ENCODE measurements at places on chromosomes 11 and 22. TPM values are rescaled to one million over a fixed set of nuclear protein-coding genes. Genes with fewer than 3 reads are reported as not detected.

Gene MCHR1
- total RNA-seq: 0.13 TPM

Gene C11orf52
- total RNA-seq: 0.13 TPM

- no peak for DNase-seq
These were observed 61.7 kb downstream of the DGCR2 start for GRCh38 chr22:19060356-19061009.

DNA sequence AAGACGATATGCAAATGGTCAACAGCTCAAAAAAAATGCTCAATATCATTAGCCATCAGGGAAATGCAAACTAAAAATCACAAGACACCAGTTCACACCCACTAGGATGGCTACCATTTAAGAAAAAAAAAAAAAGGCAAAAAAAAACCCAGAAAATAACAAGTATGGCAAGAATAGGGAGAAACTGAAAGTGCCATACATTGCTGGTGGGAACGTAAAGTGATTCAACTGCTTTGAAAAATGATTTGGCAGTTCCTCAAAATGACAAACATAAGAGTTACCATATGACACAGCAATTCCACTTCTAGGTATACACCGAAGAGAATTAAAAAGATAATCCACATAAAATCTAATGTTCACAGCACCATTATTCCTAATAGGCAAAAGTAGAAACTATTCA is 47.5 kb downstream of the PICALM start:
- DNase-seq: no peak

GRCh38 chr11:98979205-98979604 is 41.5 kb upstream of the CNTN5 start:
- no peak for DNase-seq

DNA sequence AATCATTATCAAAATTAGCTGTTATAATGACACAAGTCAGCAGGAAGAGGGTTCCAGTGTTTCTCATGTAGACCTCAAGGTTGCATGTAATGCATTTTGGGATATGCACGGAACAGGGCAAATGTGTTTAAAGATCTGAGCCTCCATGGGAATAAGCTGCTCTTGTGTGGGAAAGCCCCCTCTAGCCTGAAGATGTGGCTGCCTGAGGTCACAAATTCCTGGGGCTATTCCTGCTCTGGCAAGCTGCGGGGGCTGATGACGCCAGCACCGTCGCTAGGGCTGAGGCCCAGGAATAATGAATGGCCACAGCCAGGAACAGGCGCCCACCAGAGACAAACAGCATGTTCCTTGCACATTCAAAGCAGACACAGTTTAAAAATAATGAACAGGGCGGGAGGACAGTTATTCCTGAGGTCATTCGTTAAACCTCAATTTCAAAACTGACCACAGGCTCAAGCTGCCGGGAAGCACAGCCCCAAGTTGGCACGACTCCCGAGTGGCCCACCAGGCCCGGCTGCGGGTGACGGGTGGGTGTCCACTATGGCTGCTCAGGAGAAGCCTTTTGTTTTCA is 11.7 kb downstream of the OSBPL5 start:
- no peak for DNase-seq

All from dermis microvascular lymphatic vessel endothelial cell (primary cell).